Ecto neural progenitor cell (in vitro differentiated cells): ENCODE measurements at places on chromosomes 12 and 14.

DNA sequence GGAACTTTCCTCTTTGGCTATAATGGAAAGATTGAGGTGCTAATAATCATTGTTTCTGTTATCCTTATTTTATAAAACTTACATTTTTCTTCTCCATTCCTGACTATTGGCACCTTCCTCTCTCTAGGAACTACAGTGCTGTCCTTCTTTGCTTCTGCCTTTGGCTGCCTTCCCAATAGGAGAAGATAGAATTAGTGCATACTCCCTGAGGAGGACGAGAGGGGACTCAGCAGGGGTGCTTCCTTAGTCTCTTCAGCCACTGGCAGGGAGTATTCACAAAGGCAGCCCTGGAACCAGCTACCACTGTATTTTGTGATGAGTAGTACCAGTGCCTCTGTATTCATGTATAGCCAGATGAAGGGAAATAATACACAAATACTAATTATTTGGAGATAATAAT is 208.5 kb downstream of the FOXG1 start:
- no peak for DNase-seq

- peak; percentile 42 for DNase-seq
These were observed 97.8 kb downstream of the BCL11B start for GRCh38 chr14:99174081-99174769.

- no peak for DNase-seq
These were observed 75.3 kb downstream of the CRACR2A start for GRCh38 chr12:3677609-3678008.

- no peak for DNase-seq
These were observed 1.4 kb downstream of the KRT2 start for GRCh38 chr12:52650520-52651081.

DNA sequence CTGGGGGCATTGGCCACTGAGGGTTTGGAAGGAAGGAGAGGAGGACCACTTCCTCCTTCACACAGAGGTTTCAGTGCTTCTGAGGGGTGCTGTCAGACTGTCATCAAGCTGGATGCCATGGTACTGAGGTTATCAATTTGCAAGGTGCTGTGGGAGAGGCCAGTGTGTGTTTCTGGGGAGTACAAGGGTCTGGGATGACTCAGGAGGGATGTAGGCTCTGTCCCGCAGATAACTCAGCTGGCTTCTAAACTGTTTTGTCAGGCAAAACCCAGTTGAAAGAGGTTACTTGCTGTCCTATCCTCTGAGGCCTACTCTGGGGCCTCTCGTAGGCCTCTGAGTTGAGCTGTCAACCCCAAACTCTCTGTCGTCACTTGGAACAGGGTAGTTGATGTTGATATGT is 22.8 kb downstream of the ADCK1 start:
- no peak for DNase-seq

GRCh38 chr14:52538623-52539022 is 13.7 kb downstream of the TXNDC16 start:
- no peak for DNase-seq
